Activated CD4-positive, alpha-beta T cell treated with anti-CD3 and anti-CD28 coated beads for 48 hours (primary cell): ENCODE measurements at places on chromosomes 4 and X.

DNA sequence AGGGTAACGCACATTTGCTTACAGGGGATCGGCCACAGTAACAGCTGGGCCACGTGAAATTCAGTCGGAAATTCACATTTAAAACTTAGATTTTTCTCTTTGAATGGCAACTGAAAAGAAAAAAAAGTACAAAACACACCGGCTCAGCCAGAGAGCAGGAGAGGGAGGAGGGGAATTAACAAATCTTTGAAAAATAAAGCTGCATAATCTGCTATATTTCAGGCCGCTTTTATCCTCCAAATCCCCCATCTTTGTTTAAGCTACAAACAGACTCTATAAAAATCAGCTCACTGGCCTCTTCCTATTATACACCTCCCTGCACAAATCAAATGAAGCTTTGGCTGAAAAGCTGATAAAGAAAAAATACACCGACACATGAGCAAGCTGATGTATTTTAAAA lies 169.1 kb downstream of the LDB2 start:
- no peak for DNase-seq

GRCh38 chr4:73311428-73311827 lies 52.8 kb upstream of the ANKRD17 start:
- DNase-seq: no peak

DNA sequence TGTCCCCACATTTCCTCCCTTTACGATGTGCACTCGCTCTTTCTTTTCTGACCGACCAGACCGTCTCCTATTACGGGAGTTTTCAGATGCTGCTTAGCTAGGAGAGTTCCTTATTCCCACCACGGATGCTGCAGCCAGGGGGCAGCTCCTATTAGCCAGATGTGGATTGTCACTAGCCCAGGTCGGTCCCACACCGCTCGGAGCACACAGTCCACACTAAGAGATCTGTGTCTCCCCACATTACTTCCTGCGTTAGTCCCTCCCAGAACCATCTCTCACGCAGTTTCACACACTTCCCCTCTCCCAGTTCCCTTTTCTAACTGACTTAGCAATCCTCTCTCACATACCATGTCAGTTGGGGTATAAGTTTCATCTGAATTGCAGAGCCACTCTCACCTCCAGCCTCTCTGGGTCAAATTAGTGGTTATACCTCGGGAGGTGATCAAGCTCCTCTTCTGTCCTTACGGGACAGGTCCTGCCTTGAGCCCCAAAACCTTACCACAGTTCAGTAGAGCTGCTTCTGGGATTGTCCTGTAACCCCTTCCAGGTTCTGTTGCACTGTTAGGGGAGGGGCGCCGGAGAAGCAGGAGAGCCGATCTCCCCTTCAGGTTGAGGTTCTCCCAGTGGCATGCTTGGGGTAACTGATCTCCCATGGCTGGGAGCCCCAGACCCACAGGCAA lies 28.2 kb downstream of the SULT1E1 start:
- DNase-seq: no peak

GRCh38 chr4:113452868-113453620 lies 308.5 kb downstream of the CAMK2D start:
- DNase-seq: no peak

DNA sequence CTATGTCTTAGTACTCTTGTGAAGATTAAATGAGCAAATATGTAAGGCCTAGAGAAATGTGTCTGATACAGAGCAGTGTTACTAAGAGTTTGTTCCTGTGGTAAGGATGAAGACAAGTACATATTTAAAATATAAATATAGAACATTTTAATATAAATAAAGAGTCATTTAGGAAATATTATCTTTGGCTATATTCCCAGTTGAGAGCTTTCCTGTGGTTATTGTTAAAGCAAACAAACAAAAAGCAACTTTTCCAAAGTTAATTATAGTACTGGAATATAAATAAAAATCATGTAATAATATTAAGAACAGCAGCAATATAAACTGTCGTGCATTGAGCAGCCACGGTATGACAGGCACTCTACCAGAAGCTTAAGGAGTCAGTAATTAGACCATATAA lies 472.5 kb downstream of the INPP4B start:
- no peak for DNase-seq

DNA sequence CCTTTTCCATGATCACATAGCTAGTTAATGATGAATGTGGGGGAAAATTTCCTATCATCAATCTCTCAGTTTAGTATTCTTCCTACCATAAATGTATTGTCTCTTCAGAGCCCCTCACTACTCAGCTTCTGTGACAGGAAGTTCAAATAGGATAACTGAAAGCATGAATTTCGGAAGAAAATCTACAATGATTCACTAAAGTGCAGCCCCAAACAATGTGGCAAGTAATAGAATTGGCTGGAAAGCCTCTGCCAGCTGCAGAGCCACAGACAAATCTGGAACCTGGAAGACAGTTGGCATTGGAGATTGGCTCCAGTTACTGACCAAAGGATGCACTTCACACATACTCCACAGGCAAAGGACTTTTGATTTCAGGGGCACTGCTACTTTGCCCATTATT lies 35.2 kb downstream of the EGF start:
- peak; percentile 24 for DNase-seq

- DNase-seq: no peak
Observed at GRCh38 chr4:153585026-153585425, 99.1 kb upstream of the TLR2 start.

- DNase-seq: no peak
Observed at GRCh38 chr4:2832981-2833670, 10.5 kb upstream of the ADD1 start.

DNA sequence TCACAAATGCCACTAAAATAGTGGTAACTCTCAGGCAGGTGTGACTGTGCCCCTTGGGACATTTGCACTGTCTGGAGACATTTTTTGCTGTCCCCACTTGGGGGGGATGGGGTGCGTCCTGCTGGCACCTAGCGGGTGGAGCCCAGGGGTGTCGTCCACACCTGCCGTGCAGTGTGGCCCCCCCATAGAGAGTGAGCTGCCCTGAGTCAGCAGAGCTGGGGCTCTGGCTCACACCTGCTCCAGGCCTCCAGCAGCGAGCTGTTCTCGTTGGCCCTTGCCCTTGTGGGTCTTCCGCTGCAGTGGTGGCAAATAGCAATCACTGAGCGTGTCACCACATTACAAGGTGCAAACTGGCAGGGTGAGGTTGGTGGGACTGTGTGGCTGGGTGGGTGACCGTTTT lies 64.6 kb downstream of the CLDN34 start:
- no peak for DNase-seq

GRCh38 chr4:81954271-81954670 lies 419.5 kb downstream of the HNRNPD start:
- DNase-seq: no peak

GRCh38 chr4:182640932-182641331 lies 276.3 kb downstream of the DCTD start:
- no peak for DNase-seq

- no peak for DNase-seq
Observed at GRCh38 chr4:41856797-41857196, 78.4 kb upstream of the TMEM33 start.

- DNase-seq: no peak
Observed at GRCh38 chr4:24729119-24729730, 66.1 kb upstream of the SOD3 start.

GRCh38 chr4:169604131-169604900 lies 8.1 kb downstream of the NEK1 start:
- peak; percentile 22 for DNase-seq

- no peak for DNase-seq
Observed at GRCh38 chrX:41480508-41481260, 33.5 kb downstream of the NYX start.

DNA sequence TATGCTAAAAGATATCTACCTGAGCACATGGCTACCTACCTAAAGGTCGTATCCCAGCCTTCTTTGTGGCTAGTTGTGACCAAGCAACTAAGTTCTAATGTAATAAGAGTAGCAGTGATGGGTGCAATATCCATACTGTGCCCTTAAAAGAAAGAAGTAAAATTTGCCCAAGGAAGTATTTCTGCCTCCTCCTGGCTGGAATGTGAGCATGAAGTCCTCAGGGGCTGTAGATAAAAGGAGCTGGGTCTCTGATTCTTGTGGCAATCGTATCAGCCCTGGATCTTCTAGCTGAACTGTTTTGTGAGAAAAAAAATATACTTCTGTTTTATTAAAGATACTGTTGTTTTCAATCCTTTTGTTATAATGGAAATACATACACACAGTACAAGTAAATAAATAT lies 217.4 kb downstream of the GPAT3 start:
- no peak for DNase-seq

DNA sequence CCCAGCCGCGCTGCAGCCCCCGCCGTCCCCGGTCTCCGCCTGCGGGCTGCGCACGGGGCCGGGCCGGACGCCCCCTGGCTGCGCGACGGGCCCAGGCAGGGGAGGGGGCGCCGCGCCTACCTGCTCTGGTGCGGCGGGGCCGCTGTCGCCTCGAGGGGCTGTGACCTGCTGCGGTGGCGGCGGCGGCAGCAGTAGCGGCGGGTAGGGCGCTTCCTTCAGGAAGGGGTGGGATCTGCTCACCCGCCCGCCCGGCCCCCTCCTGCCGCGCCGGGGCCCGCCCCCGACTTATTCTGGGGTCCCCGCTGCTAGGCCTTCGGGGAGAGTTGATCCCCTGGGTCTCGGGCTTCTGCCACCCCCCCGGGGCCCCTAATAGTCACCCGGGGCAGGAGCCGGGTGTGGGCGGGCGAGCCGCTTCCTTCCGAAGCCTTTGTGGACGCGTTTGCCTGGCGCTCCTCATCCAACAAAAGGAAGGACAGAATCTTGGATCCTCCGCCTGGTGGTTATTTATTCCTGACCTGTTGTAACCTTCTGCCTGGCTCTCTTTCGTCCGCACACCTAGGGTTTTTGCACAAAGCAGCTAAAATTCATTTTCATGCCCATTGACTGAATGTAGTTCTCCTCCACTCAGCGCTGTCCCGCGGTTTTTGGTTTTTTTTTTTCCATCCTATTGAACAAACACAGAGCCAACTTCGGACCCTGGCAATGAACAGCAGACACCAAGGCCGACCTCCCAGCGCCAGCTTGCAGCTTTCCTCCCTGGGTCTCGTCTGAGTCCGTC lies at the start of gene TMEM150C:
TMEM150C (minus strand) TSS at position 203 of the 778 bp plus-strand sequence. CDS start 57,331 bp downstream, outside the sequence.
- DNase-seq: peak; percentile 7

DNA sequence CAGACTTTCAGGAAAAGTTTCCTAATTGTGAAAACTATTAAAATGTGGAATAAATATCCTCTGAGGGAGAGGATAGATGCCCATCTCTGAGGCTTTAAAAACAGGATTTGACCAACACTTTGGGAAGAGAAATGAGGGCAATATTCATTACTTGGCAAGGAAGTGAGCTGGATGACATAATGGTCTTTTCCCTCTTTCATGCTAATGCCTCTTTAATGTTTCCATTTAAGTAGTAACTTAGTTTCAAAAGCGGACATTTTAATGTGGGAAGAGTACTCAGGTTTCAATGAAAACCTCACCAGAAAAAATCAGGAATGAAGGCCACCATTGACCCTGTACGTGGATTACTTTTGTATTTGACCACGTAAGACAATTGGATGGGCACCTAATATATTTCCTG lies 503.3 kb downstream of the ANKRD50 start:
- no peak for DNase-seq

- DNase-seq: no peak
Observed at GRCh38 chrX:111483135-111483534, 28.3 kb upstream of the SERTM2 start.

- DNase-seq: no peak
Observed at GRCh38 chr4:147247579-147247978, 233.3 kb upstream of the EDNRA start.

DNA sequence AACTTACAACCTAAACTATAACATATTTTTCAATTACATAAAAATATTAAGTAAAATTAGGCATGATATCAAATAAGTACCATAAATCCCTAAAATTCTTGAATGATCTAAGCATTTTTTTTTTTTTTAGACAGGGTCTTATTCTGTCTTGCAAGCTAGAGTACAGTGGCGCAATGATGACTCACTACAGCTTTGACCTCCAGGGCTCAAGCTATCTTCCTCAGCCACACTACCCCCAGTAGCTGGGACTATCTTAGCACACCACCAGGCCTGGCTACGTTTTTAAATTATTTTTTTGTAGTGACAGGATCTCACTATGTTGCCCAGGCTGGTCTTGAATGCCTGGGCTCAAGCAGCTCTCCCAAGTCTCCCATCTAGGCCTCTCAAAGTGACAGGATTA lies 1042.3 kb downstream of the FSTL5 start:
- no peak for DNase-seq

- DNase-seq: no peak
Observed at GRCh38 chr4:127165971-127166370, 466.8 kb upstream of the INTU start.

GRCh38 chrX:118259213-118259612 lies 86.7 kb upstream of the WDR44 start:
- DNase-seq: no peak

GRCh38 chr4:4492161-4492847 lies 49.5 kb downstream of the STX18 start:
- DNase-seq: no peak

GRCh38 chrX:55758033-55758432 lies 40.5 kb downstream of the RRAGB start:
- no peak for DNase-seq

GRCh38 chr4:25223802-25224375 lies 9.9 kb upstream of the PI4K2B start:
- no peak for DNase-seq

- DNase-seq: no peak
Observed at GRCh38 chr4:1775731-1776500, 17.2 kb upstream of the FGFR3 start.

GRCh38 chr4:102444752-102445151 lies 56.4 kb upstream of the NFKB1 start:
- no peak for DNase-seq

GRCh38 chr4:83013902-83014301 lies 3.3 kb upstream of the LIN54 start:
- no peak for DNase-seq

GRCh38 chr4:83993774-83994173 lies 457.9 kb downstream of the GPAT3 start:
- peak; percentile 2 for DNase-seq

GRCh38 chr4:24644983-24645764 lies 60.8 kb upstream of the DHX15 start:
- no peak for DNase-seq

- no peak for DNase-seq
Observed at GRCh38 chr4:145130788-145131399, 32.8 kb downstream of the ABCE1 start.
